ENCODE measurements at places on chromosomes 16 and 17.

DNA sequence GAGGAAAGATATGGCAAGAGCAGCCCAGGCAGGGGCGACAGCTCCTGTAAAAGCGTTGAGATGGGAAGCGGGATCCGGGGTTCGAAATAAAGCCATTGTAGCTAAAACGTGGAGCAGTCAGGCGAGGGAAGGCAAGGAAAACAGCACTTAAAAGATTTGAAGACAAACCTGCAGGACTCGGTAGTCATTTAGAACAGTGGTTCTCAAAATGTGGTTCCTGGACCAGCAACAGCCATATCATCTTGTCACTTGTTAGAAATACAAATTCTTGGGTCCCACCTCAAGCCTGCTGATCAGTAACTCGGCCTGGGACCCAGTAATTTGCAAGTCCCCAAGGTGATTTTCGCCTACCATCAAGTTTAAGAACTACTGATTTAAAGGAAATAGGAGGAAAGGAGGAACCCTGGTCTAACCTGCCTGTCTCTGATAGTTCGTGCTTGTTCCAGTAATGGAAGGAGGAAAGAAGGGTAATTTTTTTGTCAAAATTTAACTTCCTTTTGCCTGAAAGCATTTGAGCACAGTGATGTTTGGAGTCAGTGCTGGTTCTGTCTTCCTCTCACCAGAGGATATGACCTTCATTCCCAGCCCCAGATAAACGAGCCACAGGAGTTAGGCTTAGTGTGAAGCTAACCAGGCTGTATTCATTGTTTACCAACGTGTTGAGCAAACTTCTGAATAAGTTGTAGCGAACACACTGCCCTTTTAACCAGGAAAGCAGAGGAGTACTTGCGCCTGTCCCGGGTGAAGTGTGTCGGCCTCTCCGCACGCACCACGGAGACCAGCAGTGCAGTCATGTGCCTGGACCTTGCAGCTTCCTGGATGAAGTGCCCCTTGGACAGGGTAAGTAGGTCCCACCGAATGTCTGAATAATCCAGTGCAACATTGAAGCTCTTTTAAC, 1.1 kb downstream of the ORC6 start:
- peak; percentile 29 for DNase-seq

DNA sequence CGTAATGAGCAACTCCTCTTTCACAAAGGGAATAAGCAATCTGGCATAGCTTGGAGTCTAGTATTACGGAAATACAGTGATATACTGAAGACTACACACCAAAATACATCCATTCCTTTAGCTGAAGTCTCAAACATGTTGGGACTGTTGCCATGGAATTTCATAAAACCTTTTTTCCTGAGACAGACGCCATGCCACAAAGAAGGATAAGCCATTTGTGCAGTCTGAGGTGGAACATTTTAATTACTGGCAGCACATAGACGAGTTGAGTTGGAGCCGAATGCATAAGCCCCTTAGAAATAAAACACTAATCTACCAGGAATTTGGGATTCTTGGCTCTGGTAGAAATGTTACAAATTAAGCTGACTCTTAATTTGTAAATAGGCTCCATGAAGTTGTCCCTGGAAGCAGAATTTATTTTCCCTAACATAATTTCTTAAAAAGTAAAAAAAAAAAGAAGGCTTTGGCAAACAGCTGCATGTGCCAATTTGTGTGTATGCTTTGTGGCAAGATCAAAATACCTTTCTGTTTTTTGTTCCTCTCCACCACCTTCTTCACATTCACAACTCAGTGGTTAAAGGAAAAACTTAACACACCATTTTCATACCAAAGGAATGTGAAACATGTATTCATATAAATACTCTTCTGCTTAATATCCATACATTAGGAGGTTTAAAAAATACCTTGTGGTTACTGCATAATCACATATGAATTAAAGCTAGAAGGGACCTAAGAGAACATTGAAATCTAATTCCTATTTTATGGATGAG, 25.5 kb downstream of the GRB7 start:
- no peak for DNase-seq

DNA sequence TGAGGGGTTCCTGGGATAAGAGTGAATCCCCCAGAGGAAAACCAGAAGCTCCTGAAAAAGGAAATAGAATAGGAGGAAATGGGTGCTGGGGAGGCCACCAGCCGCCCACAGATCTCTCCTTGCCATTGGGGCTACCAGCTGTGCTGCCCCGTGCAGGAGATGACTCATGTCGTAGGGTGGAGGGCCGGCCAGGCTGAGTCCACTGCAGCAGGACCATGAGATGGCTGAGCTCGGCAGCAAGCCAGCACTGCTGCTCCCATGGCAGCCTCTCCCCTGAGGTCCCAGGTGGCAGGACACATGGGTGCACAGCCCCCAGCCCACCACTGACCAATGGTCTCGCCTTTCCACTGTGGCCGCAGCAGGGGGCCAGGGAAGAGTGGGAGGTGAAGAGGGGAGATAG, 95.5 kb downstream of the GNAO1 start:
- no peak for DNase-seq

GRCh38 chr17:77772899-77773358, 185.6 kb upstream of the TNRC6C start:
- peak; percentile 42 for DNase-seq

DNA sequence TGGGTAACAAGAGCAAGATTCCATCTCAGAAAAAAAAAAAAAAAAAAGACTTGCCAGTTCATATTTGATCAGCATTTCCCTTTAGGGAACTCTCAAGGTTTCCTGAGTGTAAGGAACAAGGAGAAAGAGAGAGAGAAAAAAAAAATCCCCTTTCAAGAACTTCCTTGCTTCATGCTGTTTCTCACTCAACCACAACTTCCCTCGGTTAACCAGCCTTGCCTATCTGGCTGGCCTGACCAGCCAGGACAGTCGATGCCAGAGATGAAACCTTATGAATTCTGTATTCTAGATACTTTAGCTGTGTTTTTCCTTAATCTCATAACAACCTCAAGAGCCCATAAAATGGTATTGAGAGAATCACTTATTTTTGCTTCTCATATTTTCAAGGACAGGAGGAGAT, 2.6 kb upstream of the N4BP1 start:
- no peak for DNase-seq

- DNase-seq = peak; percentile 14
Measured at GRCh38 chr16:5581908-5582307, 484.3 kb upstream of the EEF2KMT start.

- DNase-seq = no peak
Measured at GRCh38 chr16:52561910-52562741, 15.2 kb upstream of the TOX3 start.
